T-helper 17 cell (primary cell): ENCODE measurements at places on chromosomes 6 and 20. TPM values are rescaled to one million over a fixed set of nuclear protein-coding genes. Genes with fewer than 3 reads are reported as not detected.

GRCh38 chr6:83707829-83708545 lies 914 bp downstream of the SNAP91 start:
- DNase-seq = no peak

GRCh38 chr6:69735027-69735426 lies 61.8 kb downstream of the LMBRD1 start:
- no peak for DNase-seq

GRCh38 chr6:20483887-20484497 lies 50.3 kb upstream of the CDKAL1 start:
- DNase-seq = no peak

GRCh38 chr6:147260091-147260490 lies 55.9 kb downstream of the STXBP5 start:
- no peak for DNase-seq

- DNase-seq = no peak
Measured at GRCh38 chr6:104537180-104537579, 322.5 kb downstream of the HACE1 start.

DNA sequence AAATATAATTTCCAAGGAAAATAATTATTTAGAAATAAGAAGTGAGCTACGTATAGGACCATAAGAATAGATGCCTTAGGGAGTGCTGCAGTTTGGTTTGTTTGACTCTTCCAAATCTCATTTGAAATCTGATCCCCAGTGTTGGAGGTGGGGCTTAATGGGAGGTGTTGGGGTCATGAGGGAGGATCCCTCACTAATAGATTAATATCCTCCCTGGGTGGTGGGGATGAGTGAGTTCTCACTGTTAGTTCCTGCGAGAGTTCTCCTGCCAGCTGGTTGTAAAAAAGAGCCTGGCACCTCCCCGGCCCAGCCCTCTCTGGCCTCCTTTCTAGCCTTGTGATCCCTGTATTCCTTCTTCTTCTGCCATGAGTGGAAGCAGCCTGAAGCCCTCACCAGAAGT lies 69.3 kb downstream of the RCAN2 start:
- DNase-seq = no peak

DNA sequence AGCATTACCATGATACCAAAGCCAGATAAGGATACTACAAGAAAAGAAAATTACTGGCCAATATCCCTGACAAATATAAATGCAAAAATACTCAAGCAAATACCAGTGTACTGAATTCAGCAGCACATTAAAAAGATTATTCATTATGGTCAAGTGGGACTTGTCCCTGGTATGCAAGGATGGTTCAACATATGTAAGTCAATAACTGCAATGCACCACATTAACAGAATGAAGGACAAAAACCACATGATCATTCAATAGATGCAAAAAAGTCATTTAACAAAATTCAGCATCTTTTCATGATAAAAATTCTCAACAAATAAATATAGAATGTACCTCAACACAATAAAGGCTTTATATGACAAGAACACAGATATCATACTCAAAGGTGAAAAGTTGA lies 9.1 kb upstream of the DEFB125 start:
- DNase-seq = no peak

DNA sequence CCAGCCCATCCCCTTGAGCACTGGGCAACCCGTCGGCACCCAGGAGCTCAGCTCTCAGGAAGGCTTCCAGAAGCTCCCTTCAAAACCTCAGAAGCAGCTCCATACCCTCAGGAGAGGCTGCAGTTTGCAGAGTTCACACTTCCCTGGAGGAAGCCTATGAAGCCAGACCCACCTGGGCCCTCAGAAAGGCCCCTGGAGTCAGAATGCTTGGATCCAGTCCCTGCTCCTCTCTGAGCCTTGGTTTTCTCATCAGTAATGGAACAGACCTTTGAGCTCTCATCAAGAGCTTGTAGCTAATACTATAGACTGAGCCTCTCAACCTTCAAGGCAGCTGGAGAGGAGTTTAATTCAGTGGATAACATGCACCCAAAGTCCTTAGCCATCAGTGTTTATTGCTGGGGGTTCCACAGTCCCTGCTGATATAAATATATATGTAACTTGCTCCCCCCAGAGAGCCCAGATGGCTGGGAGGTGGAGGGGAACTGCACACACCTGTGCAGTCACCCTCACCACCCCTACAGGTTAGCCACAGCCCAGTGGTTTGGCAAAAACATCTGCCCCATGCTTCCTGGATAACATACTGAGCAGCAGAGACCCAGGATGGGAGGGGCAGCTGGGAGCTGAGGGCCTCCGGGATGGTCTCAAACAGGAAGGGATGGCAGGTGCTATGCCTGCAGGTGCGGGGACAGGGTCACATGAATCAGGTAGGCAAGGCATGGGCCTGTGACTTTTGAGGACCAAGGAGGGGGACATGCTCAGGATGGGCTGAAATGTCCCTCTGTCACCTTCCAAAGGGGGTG lies 120.1 kb downstream of the SNX5 start:
- no peak for DNase-seq

- DNase-seq = no peak
Measured at GRCh38 chr6:1702580-1703051, 92.9 kb downstream of the FOXC1 start.

DNA sequence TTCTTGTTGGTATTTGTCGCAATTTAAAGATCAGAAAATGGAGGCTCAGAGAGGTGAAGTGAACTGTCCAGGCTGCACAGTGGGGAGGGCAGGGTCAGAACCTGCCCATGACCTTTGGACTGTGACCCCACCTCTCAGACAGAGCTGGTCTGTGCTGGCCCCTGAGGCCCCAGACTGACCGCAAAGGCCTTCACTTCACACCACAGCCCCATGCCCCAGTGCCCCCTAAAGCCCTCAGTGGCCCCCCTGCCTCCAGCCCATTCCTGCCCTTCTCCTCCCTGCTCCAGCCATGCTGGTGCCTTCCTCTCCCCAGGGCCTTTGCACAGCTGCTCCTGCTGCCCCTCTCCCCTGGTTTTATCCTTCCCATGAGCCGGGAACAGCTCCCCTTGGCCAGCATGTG lies 9.4 kb upstream of the RBBP8NL start:
- DNase-seq = no peak

DNA sequence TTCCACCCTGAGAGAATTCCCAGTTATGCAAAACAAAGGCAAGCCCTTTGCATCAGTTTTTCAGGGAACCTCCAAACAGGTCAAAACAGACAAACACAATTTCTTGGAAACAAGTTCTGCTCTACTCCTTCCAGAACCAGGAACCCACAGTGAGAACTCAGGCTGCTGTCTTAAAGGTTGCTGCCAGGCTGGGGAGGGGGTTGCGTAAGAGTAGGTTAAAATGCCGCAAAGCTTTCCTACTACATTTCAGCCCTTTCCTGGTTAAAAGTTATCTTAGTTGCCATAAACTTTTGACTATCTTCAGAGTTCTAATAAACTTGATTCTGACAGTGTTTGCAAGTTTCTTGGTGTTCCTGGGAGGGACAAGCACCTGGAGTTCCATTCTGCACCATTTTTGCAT lies 33.8 kb downstream of the KPNA5 start:
- DNase-seq = no peak

DNA sequence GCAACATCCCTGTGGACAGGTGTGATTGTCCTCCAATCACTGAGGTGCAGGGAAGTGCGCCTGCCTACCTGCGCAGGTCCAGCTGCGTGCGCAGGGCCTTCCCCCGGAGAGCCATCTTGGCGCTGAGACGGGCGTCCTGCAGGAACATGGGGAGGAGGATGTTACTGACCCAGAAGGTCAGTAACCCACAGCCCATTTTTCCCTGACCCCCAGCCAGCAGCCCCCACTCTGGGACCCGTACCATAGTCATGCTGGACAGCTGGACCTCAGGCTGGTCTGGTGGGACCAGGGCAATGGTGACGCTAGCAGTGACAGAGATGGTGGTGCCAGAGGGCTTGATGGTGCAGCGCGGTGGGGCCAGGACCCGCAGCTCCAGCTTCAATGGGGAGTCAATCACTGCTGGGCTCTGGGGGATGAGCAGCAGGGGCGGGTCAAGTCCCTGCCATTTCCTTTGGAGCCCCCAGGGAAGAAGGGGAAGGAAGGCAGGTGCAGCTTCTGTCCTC lies 9.7 kb downstream of the PLTP start:
- no peak for DNase-seq

- DNase-seq = no peak
Measured at GRCh38 chr20:39318911-39319310, 356.8 kb downstream of the DHX35 start.

- no peak for DNase-seq
Measured at GRCh38 chr6:119444642-119445557, 95.3 kb upstream of the MAN1A1 start.

DNA sequence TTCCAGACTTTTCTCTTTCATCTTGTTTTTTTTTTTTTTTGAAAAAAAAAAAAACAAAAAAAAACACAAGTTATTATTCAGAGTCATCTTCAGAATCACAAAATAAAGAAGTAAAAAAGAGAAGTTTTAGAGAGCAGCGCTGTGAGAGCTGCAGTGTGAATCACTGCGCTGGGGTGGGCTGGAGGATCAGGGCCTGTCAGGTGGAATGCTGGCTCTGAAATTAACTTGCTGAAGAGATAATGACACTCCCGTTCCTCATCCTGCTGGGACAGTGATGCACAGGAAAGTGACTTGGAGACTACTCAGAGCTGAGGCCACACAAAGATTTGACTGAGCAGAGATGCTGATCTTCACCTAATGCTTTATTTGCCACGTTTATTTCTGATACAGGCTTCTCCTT lies 42.7 kb upstream of the CLDN20 start:
- no peak for DNase-seq

- no peak for DNase-seq
Measured at GRCh38 chr6:76861403-76861802, 601.9 kb downstream of the HTR1B start.

DNA sequence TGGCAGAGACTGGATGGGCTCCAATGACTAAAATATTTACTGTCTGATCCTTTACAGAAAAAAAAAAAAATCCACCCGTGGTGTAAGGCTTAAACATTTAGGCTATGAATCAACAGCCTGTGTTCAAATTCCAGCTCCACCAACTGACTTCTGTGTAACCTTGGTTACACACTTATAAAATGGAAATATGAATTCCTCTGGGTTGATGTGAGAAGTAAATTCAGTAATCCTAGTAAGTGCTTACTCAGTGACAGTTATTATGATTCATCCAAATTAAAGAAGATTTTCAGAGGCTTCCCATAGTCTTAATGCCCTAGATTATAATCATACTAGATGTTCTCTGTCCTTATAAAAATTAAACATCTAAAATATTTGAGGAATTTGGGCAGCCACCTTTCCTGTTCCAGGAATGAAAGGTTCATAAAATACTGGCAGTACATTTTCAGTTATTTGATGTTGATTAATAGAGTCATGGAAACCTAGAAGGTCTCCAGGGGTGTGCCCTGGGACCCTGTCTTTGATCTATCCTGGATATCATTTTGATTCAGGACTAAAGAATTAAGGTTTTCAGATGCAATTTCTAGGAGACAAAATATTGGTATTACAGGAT lies 180.3 kb upstream of the ZNF217 start:
- no peak for DNase-seq

DNA sequence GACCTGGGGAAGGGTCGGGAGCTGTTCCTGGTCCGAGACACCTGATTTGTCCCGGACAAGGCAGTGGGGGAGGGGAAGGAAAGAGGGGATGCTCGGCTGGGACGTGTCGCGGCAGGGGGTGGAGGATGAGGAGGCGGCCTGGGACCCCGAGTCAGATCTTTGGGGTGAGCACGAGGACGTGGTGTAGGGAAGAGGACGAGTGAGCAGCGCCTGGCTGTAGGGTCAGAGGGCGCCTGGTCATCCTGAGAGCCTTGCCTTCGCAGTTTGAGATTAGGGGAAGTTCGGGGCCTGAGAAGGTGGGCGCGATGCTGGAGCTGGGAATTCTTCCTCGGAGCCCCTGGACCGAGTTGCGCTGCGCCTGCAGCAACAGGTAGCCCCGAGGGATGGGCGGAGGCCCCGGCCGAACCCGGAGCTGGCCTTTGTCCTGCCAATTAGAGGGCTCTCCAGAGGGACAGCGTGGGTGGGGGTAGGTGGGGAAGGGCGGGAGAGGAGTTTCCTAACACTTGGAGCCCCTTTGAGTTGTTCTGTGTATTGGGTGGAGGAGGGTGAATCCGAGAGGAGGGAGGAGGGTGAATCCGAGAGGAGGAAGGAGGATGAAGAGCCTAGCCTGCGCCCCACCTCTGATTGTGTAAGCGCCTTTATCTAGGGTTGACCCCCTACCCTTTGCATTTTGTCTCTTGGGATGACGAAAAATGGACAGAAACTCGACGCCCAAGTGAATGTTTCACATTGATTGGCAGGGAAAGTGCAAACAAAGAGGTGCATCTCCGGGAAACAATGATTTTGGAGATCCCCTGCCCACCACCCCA lies 72.0 kb downstream of the SOX4 start:
- DNase-seq = no peak

DNA sequence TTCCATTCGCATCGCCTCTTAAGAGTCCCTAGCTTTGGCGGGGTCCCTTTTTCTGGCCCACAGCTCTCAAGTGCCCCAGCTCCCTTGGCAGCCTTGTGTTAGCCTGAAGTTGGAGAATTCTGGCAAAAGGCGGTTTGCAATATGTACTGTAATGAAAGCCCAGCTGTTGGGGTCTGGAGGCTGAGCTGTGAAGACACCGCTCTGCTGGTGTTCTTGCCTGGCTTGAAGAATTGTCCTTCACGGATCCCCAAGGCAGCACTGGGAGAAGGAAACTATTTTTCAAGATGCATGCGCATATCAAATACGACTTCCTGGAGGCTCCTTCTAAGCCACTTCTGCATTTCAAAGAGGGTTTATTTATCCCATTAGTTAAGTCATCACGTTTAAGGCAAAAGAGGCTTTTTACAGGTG lies 21.4 kb upstream of the CITED2 start:
- no peak for DNase-seq

DNA sequence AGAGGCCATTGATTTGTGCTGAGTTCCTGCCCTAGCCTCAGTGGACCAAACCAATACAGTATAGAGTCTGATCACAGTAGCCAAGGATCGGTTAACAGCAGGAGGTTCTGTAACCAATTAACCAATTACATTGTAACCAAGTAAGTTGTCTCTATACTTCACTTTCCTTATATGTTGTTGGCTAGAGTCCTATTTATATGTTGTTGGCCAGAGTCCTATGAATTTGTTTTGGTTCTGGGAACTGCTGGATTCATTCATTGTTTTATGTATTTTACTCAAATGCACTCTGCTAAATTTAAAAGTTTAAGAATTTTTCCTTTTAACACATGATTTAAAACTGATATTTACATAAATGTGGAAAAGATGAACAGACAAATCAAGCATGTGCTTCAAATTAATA lies 597.4 kb upstream of the HS3ST5 start:
- DNase-seq = no peak

- no peak for DNase-seq
Measured at GRCh38 chr6:169843110-169843509, 91.7 kb downstream of the ERMARD start.

The GSTA2 gene
- not detected for total RNA-seq

The RIPPLY2 gene
- not detected for total RNA-seq

The SLC17A1 gene
- not detected for total RNA-seq

The PAX1 gene
- not detected for total RNA-seq

The SLC18B1 gene
- total RNA-seq = 9.1 TPM

The CCN6 gene
- not detected for total RNA-seq

The MICAL1 gene
- 136 TPM for total RNA-seq

The TCP11 gene
- total RNA-seq = not detected

The PPP1R3G gene
- total RNA-seq = not detected
